ENCODE measurements at places on chromosomes 11 and 22. TPM values are rescaled to one million over a fixed set of nuclear protein-coding genes. Genes with fewer than 3 reads are reported as not detected.

GRCh38 chr11:16985297-16985696 is 28.9 kb downstream of the PLEKHA7 start:
- peak; percentile 75 for DNase-seq

DNA sequence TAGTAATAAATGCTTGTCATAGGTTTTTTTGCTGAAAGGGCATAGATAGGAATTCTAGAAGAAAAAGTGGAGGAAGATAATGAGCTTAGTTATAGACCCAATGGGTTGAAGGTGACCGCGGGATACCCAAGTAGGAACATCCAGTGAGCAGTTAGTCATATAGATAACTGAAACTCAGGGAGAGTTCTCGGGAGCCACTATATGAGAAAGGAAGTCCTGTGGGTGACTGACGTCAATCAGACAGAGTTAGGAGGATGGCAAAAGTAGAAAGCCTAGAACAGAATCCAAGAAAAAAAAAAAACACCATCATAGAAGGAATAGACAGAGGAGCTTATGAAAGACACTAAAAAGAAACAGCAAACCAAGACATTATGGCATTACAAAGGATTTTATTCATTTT is 1.6 kb upstream of the CNGA4 start:
- DNase-seq, result no peak

DNA sequence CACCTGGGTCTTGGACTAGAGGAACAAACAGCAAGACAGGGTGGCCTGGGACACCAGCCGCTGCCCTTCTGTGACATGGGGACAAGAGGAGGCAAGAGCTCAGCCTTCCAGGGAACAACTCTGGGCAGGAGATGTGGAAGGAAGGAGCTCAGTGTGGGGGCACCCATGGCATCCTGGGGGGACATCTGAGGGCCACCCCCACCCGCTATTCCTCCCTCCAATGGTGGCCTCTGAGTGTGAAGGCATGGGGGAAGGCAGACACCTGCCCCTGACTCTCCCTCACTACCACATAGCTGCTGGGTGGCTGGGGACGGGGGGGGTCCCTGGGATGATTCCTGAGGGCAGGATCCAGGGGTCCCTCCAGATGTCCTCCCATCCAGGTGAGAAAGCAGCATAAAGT is 4.5 kb downstream of the APOBEC3B start:
- peak; percentile 14 for DNase-seq

- DNase-seq, result no peak
Measured at GRCh38 chr11:128481135-128481534, 106.2 kb downstream of the ETS1 start.

- no peak for DNase-seq
Measured at GRCh38 chr11:78216021-78216420, 27.3 kb downstream of the USP35 start.

GRCh38 chr22:32706149-32706548 is 95.4 kb upstream of the TIMP3 start:
- no peak for DNase-seq

DNA sequence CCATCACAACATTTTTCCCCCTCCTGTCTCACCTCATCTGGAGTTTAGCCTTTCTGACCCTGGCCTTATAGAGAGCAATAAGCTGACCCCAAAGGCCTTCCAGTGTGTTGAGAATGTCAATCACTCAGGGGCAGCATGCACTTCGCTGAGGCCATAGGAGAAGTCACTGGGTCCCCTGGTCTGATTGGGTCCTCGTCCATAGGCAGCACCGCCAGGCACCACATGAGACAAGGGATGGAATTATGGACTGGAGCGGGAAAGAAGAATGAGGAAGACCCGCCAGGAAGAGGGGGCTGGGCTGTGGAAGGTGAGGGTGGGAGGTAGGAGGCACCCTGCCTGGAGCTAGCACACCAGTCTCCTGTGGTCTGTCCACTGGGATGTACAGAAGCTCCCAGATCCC is 72.9 kb downstream of the DSCAML1 start:
- no peak for DNase-seq

- no peak for DNase-seq
Measured at GRCh38 chr11:19506816-19507486, 205.7 kb upstream of the NAV2 start.

DNA sequence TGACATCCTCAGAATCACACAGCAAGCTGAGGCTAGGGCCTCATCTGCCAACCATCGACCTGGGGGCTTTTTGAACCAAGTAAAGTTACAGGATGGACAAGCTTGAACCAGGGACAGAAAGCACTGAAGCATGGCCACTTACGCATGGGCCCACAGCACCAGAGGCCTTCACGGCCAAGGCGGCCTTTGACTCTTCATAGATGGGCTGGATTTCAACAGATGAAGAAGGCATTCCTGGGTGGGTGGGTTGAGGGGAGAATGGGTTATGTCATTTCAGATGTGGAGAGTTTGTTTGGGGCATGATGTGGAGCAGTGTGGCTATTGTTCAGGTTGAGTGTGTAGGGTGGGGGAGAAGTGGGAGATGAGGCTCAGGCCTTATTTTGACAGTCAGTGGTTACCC is 60.2 kb downstream of the LRRC32 start:
- no peak for DNase-seq

DNA sequence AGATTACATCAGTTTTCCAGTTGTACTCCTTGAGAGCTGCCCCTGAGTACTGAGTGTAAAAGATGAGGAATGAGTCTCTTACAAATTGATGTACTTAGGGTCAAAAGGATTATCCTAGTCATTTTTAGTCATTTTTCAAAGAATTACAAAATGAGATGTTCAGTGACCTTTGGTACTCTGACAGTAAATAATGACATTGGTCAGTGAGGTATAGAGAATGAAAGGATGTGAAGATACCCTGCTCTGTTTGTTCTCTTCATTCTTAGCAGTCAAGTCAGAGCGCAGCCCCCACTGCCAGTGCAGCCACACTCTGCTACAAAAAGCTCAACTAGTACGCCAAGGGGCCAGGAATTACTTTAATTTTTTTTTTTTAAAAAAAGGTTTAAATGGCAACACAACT is 4.1 kb upstream of the ESAM start:
- DNase-seq, result no peak

DNA sequence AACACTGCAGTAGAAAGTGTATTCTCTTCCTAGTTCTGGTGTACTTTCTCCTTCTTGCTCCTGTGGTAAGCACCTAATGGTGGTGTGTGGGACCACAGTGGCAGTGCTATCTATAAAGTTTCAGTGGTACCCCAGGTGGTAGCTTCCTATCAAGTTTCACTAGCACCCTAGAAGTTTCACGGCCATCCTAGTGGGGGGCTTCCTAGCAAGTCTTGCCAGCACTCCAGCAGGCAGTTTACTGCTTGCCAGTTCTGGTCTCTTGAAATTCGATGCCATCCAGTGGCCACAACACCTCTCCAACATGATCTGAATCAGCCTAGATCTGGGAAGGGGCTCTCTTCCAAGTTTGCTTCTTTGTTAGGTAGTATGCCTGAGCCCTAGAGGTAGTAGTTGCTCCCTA is 229.6 kb downstream of the SWAP70 start:
- no peak for DNase-seq

DNA sequence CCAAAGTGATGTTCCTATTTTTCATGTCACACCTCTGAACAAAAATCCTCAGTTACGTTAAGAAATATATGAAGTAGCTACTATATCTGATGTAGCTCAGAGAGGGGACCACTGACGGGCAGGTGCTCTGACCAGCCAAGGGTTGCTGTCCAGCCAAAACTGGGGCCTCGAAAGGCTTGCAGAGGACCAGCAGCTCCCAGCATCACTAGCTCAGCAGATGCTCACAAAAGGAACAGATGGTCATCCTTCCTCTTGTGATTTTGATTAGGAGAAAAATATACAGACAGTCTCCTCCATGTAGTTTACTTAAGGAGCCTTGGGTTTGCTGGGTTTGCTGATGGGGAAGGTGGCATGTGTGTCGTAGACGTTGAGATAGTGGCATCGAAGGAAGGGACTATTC is 374.6 kb upstream of the B3GAT1 start:
- no peak for DNase-seq

- no peak for DNase-seq
Measured at GRCh38 chr11:17186932-17187692, 20.7 kb downstream of the PIK3C2A start.

DNA sequence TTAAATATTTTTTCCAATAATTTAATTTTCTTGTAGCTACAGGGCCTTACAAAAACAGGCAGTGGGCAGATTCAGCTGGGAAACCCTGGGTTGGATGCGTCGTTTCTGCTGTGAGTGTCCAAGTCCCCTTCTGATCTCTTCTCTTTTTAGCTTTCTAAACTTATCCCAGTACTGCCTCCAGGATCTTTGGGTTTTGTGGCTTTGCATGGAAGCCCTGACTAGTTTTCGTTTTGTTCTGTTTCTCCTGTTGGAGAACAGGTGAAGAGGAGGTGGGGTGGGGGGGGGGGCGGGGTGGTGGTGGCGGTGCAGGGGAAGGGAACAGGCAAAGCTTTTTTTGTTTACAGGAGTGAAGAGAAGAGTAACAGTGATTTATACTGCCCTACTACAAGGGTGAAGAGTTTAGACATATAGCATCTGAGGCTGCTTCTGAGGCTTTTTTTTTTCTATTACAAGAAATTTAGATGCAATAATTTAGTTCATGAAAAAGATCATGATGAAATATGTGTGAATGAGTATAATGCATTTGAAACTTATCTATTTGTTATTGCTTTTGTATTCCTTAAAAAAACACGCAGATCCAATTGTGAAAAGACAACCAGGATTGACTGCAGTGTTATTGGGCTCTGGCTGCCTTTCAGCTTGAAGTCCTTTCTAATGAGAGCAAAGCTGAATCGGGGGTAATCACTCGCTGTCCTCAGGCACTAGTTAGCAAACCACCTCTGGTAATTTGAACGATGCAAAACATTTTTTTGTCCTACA is 142.9 kb downstream of the NCAM1 start:
- no peak for DNase-seq

- no peak for DNase-seq
Measured at GRCh38 chr11:126489836-126490660, 134.6 kb downstream of the ST3GAL4 start.

- DNase-seq, result no peak
Measured at GRCh38 chr22:44449061-44449682, 48.9 kb downstream of the RTL6 start.

- no peak for DNase-seq
Measured at GRCh38 chr11:57751676-57752253, at the start of gene BTBD18. BTBD18 (minus strand) TSS chr11:57751819; CDS start chr11:57751188, 631 bp downstream.

GRCh38 chr22:21033895-21034294 is 1.5 kb upstream of the SLC7A4 start:
- DNase-seq, result no peak

DNA sequence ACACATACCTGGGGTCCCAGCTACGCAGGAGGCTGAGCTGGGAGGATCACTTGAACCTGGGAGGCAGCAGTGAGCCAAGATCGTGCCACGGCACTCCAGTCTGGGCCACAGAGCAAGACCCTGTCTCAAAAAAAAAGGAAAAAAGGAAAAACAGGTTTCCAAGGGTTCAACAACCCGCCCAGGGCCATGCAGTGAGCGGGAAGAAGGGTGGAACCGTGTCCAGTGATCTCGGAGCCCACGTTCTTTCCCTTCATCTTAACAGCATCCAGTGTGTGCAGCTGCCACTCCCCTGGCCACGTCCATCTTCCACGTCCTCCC is 14.9 kb upstream of the LRP5 start:
- no peak for DNase-seq

DNA sequence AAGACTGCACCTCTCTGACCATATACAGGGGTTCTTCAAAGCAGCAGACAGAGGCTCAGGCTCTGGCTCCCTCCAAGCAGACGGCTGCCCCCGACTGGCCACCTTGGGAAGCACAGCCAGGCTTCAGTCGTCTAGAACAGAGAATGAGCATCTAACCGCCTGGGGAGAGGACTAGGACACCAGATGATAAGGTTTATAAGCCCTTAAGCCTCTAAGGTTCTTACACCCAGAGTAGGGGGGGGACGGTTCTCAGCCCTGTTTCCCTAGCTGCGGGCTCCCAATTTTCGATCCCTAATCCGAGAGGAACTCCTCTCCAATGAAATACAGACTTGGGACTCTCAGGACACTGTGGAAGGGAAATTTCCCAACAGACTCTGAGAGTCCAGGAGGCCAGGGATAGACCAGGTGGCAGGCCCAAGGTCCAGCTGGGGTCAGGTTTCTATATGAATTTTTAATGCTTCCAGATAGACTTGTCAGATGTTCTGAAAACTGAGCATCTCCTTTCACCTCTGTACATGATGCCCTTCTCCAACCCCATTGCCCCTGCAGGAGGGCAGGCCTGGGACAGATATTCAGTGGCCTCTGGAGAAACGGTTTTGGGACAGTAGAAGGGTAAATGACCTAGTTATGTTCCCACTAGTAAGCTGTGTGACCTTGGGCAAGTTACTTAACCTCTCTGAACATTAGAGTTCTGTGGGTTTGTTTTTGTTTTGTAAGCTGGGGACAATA is 20.2 kb downstream of the RTN4RL2 start:
- peak; percentile 86 for DNase-seq

- DNase-seq, result peak; percentile 78
Measured at GRCh38 chr22:42294034-42294985, 23.9 kb upstream of the TCF20 start.

DNA sequence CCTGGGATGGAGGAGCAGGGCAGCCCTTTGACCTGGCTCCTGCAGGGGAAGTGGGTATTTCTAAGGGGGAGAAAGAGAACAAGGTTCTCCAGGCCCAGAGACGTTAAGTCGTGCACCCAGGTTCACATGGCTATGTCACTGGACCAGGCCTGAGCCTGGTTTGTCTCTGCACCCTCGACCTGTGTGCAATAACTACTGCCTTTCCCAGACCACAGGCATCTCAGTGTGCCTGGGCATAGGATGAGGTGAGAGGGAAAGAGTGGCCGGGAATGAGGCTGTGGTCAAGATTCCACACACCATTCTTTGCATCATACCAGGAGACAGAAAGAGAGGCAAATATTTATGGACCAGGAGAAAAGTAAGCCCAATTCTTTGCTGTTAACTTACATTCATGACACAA is 66.8 kb downstream of the PRR5L start:
- no peak for DNase-seq

GRCh38 chr11:57493507-57494503 is 21.7 kb downstream of the SLC43A1 start:
- no peak for DNase-seq

GRCh38 chr11:103091064-103091800 is 728 bp downstream of the DCUN1D5 start:
- DNase-seq, result peak; percentile 70

DNA sequence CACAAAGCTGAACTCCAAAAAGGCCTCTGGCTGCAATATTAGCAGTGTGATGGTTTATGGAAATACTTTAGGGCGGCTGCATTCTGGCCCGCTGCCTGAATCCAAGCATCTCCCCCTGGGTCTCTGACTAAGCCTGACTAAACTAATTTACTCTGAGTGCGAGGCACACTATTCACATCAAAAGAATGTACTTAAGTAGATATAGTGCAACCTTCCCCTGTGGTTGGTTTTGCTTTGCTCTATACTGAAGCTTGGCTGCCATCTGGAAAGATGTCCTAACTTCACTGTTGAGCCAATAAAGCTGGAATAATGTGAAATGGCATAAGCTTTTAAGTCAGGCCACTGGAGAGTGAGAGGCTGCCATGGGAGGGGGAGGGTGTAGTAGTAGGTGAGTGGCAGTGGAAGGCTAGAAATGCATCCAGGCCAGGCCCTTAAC is 321.6 kb downstream of the AASDHPPT start:
- DNase-seq, result no peak

GTSE1 gene
- 10.9 TPM for total RNA-seq

MMP27 gene
- not detected for total RNA-seq

APOL4 gene
- total RNA-seq, result 2.7 TPM

GRK3 gene
- total RNA-seq, result 2.1 TPM

ARFIP2 gene
- total RNA-seq, result 76.6 TPM

TRIM48 gene
- not detected for total RNA-seq

ALDH3B2 gene
- 0.29 TPM for total RNA-seq

C22orf15 gene
- not detected for total RNA-seq

GPR83 gene
- not detected for total RNA-seq

TMEM151A gene
- total RNA-seq, result 0.38 TPM

OVOL1 gene
- 34.3 TPM for total RNA-seq

All from mucosa of descending colon (tissue), 3 donors.